ENCODE measurements at places on chromosomes 6 and 20.

DNA sequence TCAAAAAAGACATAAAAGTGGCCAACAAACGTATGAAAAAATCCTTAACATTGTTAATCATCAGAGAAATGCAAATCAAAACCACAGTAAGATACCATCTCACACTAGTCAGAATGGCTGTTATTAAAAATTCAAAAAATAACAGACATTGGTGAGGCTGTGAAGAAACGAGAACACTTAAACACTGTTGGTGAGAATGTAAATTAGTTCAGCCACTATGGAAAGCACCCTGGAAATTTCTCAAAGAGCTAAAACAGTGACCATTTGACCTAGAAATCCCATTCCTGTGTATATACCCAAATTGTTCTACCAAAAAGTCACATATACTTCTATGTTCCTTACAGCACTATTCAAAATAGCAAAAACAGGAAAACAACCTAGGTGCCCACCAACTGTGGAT lies 24.9 kb upstream of the NT5E start:
- no peak for DNase-seq

- DNase-seq, result no peak
Observed at GRCh38 chr6:136779682-136780081, 12.6 kb downstream of the MAP3K5 start.

DNA sequence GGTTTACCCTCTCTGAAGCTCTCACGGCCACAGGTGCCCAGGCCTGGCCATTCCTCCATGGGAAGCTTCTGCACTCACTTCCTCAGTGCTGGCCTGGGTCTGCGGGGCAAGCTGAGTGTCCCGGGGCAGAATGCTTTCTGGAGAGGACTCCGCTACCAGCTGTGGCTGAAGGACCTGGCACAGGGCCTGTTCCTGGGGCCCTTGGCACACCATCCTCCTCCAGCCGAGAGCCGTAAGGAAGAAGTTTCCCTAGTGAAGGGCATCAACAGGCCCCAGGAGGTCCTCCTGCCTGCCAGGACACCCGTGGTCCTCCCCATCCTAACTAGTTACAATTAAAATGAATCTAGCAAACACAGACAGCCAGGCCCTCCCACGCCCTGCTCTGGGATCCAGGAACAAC lies 14.0 kb upstream of the KCNK15 start:
- no peak for DNase-seq

DNA sequence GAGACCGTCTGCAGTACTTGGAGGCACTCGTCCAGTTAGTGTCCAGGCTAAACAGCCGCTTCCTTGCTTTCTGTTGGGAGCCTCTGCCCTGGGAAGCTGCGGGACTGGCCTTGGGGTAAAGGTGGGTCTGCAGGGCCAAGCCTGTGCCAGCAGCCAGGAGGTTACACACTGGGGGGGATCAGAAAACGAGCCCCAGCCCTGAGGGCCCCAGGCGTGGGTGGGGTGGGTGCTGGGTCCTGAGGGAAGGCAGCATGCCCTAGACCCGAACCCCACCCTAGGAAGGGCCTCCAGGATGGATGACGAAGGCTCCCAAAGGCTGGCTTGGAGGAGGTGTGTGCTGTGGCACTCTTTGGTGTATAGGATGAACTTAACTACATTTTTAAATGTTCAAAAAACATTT lies 335.2 kb downstream of the ZFAND3 start:
- DNase-seq, result no peak

GRCh38 chr6:24659561-24659960 lies 7.1 kb downstream of the TDP2 start:
- DNase-seq, result no peak

GRCh38 chr20:40760399-40760798 lies 71.4 kb upstream of the MAFB start:
- DNase-seq, result no peak

DNA sequence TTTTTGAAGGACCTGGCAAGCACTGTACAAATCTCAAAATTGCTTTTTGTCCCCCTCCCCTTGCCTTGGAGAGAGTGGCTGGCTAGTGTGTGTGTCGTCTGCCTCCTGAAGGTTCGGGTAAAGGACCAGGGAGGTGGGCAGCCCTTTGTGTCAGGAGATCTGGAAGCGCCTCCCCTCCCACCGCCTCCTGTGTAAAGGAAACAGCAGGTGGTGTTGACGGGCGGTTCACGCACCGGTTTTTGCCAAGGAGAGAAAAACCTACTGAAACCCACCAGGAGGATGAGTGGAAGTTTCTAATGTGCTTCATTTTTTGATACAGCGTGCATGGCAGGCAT lies 1.2 kb downstream of the ENTPD6 start:
- no peak for DNase-seq

- no peak for DNase-seq
Observed at GRCh38 chr6:144952456-144953240, 667.5 kb downstream of the UTRN start.

- DNase-seq, result no peak
Observed at GRCh38 chr6:108648191-108648590, 87.5 kb downstream of the FOXO3 start.

GRCh38 chr6:138374815-138375214 lies 2.9 kb upstream of the SMIM28 start:
- no peak for DNase-seq

- no peak for DNase-seq
Observed at GRCh38 chr20:62765432-62766070, 30.7 kb upstream of the MRGBP start.

GRCh38 chr6:150691463-150691862 lies 91.8 kb downstream of the PLEKHG1 start:
- no peak for DNase-seq

DNA sequence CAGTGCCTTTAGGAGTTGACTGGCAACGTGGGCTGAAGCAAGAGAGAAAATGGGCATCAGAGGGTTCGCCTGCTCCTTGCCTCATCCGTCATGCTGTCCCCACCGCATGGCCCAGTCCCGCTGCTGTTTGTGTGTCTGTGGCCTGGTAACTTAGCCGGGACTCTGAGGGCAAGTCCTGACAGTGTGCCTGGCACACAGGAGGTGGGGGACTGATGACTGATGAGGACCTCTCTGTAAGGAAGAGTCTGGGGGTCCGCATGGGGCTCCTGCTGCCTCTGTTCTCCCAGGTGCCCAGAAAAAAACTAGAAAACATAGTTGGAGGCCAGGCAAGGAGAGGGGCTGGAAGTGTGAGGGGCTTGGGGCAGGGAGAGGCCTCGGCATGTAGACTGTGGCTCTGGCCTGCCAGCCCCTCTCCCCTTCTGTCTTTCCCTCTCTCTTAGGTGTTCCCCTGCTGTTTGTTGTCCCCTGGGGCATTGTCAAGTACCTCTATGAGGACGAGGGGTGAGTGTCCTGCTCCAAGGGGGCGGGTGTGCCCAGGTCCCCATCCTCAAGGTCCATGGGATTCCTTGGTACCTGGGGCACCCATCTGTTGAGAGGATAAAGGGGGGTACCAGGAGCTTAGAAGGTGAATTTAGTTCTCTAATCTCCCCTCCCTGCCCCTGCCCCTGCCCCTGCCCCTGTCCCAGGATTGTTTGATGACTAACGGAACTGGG lies 29.5 kb downstream of the GLP1R start:
- no peak for DNase-seq

DNA sequence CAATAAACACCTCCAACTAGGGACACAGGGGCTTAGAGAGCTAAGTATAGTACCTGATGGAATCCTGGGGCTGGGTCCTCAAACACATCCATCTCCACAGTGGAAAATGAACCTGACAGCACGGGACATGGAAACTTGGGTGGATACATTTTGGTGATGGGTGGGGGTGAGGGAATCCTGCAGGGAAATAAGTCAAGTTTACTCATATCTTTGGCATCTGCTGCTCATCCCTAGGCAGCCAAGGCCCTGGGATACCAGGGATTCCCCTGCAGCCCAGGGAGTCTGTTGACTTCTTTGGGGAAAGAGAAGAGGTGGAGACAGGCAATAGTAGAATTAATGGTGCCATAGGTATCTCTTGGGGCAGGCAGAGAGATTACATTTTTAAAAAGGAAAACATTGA lies 6.6 kb downstream of the APOBEC2 start:
- DNase-seq, result no peak

DNA sequence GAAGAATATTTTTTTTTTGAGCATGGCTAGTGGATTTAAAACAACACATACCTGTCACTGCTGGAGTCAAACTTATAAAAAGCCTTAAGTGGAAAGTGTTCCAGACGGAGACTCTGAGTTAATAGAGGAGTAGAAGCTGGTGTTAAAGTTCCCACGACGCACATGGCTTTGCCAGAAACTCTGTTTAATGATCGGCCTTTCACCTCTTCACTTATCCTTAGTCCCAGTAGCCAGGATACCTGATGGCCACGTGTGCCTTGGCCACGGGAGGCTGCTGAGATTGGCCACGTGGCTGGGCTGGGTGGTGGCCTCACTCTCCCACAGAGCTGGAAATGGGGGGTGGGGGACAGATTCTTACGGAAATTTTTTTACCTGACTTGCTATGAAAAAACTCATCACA lies 333.1 kb downstream of the ZFAND3 start:
- DNase-seq, result no peak

GRCh38 chr20:36497856-36498255 lies 43.5 kb upstream of the MYL9 start:
- no peak for DNase-seq

DNA sequence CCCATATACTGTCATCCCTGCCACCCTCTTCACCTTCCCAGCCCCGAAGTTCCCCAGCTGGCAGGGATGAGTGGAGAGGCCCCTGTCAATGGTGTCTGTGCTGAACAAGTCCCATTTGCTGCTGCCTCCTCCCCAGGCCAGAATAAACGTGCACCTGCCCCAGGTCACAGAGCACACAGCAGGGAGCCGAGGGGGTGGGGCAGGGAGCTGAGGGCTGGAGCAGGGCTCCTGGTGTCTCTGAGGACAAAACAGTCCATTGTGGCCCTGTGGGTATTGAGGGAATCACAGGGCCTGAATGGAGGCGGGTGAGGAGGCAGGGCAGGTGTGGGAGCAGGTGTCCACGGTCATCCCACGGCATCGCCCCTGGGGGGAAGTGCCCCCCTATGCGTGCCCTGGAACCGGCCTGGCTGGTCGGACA lies 55.8 kb downstream of the SNAI1 start:
- no peak for DNase-seq

- DNase-seq, result no peak
Observed at GRCh38 chr6:95596021-95596420, 18.7 kb downstream of the MANEA start.

GRCh38 chr6:127765949-127766348 lies 134.9 kb downstream of the THEMIS start:
- DNase-seq, result no peak

- no peak for DNase-seq
Observed at GRCh38 chr6:7901056-7901455, 9.5 kb downstream of the TXNDC5 start.

GRCh38 chr6:24890471-24890870 lies 45.3 kb downstream of the RIPOR2 start:
- no peak for DNase-seq

- DNase-seq, result no peak
Observed at GRCh38 chr6:21931641-21932335, 338.2 kb downstream of the SOX4 start.

- DNase-seq, result no peak
Observed at GRCh38 chr6:150250826-150251225, 108.0 kb downstream of the PPP1R14C start.

DNA sequence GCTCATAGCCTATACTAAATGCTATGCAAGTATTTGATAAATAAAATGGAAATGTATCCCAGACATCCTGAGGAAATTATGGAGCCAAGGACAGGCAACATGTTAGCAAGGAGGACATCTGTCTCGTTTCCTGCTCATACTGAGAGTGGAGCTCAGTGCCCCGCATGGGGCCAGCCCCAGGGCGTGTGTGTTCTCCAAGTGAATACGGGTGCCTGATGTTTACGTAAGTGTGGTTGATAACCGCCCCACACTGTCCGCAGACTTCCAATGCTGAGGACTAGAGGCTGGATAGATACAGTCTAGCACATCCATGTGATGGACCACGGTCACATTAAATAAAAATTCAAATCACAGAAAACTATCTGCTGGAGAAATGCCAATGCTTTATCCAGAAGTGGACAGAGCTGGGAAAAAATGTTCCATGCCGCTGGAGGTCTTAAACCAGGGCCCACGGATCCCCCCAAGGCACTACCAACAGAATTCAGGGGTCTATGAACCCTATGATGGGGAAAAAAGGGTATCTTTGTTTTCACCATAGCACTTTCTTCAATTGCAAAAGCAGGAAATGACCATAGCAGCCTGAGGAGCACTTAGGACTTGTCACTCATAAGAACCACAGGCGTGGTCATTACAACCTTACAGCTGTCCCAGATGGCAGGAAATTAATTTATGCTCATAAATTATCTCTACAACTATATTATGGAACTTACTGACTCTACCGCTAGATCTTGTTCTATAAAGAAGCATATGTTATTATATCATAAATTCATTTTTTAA lies 24.9 kb downstream of the TGM2 start:
- no peak for DNase-seq

GRCh38 chr6:71194724-71195123 lies 93.9 kb upstream of the OGFRL1 start:
- no peak for DNase-seq

DNA sequence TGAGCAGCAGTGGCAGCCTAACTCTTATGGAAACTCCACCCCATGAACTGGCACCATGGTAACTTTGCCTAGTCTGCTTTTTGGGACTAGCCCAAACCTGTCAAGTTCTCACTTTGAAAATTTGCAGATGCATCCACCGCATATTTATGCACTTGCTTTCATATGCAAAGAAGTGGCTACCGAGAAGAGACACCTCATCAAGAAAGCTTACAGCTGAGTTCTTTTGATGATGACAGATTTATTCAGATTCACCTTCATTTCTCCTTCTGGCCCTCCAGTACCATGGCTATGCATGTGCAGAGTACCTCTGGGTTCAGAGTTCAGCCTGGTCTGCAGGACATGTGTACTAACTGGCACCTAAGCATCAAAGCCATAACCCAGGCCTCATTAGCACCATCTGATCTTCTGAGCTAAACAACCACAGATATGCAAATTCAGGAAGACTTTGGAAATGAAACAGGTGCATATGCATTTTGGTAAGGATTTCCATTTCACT lies 154.3 kb upstream of the TENT5A start:
- DNase-seq, result no peak

DNA sequence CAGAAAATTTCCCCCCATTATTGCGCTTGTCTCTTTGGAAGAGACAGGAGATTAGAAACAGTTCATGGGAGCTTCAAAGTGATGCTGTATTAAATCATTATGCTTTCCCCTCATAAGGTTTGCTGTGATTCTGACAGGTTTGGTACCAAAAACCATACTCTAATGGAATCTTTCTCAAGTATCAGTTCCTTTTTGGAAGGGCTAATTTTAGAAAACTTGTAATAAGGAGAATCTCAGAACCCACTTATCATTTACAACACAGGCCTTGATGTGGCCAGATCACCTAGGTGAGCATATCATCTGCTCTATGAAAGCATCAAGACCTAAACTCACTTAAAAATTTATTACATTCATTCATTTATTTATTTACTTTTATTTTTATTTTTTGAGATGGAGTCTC lies 51.2 kb downstream of the TP53INP2 start:
- no peak for DNase-seq

- no peak for DNase-seq
Observed at GRCh38 chr20:49668181-49668877, 45.3 kb downstream of the B4GALT5 start.

Measured in SIG-M5 (cell line).